Stimulated activated CD8-positive, alpha-beta memory T cell treated with anti-CD3 and anti-CD28 coated beads, Interleukin-15, amount 100 ng/mL, for 4 hours (primary cell): ENCODE measurements at places on chromosomes 12 and 14.

- no peak for DNase-seq
Measured at GRCh38 chr14:53510281-53510912, 357.3 kb upstream of the DDHD1 start.

DNA sequence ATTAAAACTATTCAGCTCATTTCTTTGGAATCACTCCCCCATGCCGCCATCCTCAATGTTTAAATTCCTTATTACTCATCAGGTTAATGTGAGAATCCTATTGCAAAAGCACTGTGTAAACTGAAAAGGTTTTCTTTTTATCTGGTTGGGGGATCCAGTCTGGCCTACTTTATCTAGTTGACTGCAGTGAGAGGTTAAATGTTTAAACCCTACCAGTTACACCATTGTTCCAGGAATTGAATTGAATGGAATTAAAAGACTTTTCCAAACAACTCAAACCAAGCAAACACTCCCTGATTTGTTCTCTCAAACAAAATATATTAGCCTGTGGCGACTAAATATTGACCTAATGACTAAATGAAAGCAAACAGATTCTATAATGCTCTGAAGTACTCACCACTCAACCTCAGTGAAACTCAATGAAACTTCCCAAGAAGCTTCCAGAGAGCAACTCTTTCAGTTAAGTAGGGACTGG, 100.5 kb downstream of the VEZT start:
- DNase-seq: no peak

DNA sequence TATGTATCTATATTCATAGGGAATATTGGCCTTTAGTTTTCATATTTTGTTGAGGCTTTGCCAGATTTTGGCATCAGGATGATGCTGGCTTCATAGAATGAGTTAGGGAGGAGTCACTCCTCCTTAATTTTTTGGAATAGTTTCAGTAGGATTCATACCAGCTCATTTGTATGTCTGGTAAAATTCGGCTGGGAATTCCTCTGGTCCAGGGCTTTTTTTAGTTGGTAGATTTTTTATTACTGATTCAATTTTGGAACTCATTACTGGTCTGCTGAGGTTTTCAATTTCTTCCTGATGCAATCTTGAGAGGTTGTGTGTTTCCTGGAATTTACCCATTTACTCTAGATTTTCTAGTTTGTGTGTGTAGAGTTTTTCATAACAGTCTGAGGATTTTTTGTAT, 175.2 kb downstream of the EPS8 start:
- no peak for DNase-seq

GRCh38 chr14:25150934-25151790, 101.2 kb upstream of the STXBP6 start:
- DNase-seq: no peak
